NCI-H146 (cell line): ENCODE measurements at places on chromosomes 5 and 9.

DNA sequence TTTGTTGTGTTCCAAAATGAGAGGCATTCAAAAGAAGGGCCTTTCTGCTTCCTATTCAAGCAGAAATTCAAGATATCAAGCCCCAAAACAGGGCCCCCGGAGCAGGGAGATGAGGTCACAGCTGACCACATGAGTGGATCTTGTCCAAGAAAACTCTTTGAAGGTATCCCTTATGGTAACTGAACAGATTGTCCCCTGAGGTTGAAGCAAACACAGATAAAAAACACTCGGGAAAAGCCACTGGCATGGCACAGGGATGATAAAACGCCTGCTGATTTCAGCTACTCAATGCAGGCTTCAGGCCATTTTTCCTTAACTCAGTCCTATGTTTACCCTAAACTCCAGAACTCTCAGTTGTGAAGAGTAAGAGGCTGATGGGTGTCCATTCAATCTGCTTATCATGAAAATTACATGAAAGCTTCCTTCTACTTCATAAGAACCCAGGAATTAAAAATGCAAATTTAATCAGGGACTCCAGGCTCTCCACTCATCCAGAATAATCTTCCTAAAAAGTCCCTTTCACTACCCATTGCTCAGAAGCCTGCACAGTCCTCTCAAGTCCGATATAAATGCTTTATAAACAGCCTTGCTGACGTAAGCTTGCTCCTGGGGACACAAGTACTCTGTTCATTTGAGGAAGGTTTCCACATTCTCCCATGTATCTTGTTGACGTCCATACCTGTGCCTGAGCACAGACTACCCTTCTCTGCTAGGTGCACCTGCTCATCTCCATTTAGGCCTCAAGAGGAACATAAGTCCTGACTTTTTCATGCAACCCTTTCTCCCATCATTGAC lies 35.9 kb upstream of the SLC1A3 start:
- DNase-seq: no peak

DNA sequence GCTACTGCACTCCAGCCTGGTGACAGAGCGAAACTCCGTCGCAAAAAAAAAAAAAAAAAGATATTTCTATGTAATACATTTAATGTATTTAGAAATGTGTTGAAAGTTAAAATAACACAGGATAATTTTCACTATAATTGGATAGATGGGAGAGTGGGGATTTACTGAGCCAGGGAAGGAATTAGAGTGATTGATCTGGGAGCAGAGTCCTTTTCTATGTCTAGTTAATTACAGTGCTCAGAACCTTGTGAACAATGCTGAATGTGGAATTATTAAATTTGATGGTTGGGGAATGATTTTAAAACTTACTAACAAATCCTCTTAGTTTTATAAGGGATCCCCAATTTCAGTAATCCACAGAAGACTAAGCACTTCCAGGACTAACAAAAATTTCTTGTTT lies 239.7 kb downstream of the CSNK1G3 start:
- no peak for DNase-seq

GRCh38 chr5:163755505-163755904 lies 250.1 kb downstream of the MAT2B start:
- DNase-seq: no peak

GRCh38 chr5:107576736-107577393 lies 93.9 kb downstream of the EFNA5 start:
- peak; percentile 54 for DNase-seq

- no peak for DNase-seq
These were observed 41.1 kb downstream of the GCNT1 start for GRCh38 chr9:76500061-76500460.

- DNase-seq: no peak
These were observed 110.9 kb downstream of the COL23A1 start for GRCh38 chr5:178479261-178479660.

GRCh38 chr5:84370176-84370575 lies 14.5 kb downstream of the EDIL3 start:
- no peak for DNase-seq

DNA sequence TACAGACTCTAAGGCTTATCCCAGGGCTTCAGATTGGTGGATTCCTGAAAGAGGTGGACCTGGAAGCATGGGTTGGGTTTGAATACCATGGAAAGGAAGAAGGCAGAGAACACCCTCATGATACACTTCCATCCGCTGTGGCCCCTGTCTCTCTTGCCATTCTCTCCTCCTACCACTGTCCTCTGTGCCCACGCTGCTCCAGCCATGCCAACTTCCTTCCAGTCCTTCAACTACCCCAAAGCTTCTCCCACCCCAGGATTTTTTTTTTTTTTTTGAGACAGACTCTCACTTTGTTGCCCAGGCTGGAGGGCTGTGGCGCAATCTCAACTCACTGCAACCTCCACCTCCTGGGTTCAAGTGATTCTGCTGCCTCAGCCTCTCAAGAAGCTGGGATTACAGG lies 1.7 kb upstream of the SPARC start:
- DNase-seq: no peak

GRCh38 chr5:78845470-78845869 lies 139.6 kb downstream of the ARSB start:
- DNase-seq: no peak

- DNase-seq: no peak
These were observed 15.1 kb upstream of the ACSL6 start for GRCh38 chr5:132026516-132027008.

DNA sequence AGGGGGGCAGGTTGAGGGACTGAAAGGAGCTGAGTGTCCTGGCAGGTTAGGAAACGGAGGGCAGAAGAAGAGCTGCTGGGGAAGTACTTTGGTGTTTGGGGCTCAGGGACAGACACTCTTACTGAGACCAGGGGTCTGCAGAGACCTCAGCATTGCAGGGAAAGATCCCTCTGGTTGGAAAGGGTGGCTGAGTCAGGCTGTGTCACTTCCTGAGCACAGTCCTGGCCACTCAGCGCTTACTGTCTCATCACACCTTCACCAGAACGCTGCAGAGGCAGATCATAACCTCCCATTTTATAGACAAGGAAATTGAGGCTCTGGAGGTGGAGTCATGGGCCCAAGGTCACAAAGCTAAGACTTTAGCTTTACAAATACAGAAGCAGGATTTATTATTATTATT lies 54.3 kb downstream of the LMX1B start:
- no peak for DNase-seq

- DNase-seq: peak; percentile 38
These were observed 391 bp downstream of the RALGDS start for GRCh38 chr9:133120501-133121197.

DNA sequence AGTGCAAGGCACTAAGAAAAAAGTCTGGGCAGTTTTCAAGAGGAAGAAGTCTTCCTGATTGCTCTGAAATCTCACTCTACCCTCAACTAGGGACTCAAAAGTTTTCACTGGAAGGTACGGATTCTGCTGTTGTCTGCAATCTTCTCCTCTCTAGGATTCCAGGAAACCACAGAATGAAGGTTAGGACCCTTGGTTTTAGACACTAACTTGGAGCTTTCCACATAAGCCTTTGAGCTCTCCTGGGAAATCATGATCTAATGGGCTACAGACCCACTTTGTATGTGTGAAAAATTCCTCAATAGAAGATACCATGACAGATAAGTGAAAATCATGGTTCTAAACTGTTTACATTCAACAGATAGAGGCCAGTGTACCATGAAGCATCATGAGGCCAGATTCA lies 265.1 kb downstream of the PSAT1 start:
- no peak for DNase-seq

DNA sequence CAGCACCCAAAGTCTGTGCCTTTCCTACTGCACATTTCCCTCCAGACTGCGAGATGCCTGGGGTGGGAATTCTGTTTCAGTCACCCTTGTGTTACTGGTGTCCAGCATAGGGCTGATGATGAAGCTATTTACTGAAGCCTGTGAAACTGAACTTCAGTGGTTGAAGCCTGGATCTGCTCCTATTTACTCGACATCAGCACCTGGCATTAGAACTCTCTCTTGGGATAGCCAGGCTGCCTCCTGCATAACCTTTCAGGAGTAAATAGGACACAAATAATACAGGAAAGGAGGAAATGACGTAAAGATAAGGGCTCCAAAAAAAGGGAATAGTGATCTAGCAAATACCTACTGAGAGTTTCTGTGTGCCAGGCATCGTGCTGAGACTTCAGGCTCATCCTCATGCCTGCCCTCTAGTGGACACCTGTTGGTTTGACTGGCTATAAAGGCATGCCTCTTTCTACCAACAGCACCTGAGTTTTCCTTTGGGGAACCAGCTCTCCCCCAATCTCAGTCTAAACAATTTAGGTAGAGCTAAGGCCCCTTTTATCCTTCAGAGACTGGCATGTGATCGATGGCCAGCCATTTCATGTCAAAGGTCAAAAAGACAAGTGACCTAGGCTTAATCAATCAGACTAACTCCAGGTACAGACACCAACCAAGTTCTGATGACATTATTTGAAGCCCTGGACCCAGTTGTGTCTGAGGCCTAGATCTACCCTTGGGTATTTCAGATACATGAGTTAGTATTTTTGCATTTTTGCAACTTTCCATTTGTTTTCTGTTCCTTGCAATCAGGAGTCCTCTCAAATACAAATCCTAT lies 192.1 kb upstream of the TRIM32 start:
- DNase-seq: no peak

DNA sequence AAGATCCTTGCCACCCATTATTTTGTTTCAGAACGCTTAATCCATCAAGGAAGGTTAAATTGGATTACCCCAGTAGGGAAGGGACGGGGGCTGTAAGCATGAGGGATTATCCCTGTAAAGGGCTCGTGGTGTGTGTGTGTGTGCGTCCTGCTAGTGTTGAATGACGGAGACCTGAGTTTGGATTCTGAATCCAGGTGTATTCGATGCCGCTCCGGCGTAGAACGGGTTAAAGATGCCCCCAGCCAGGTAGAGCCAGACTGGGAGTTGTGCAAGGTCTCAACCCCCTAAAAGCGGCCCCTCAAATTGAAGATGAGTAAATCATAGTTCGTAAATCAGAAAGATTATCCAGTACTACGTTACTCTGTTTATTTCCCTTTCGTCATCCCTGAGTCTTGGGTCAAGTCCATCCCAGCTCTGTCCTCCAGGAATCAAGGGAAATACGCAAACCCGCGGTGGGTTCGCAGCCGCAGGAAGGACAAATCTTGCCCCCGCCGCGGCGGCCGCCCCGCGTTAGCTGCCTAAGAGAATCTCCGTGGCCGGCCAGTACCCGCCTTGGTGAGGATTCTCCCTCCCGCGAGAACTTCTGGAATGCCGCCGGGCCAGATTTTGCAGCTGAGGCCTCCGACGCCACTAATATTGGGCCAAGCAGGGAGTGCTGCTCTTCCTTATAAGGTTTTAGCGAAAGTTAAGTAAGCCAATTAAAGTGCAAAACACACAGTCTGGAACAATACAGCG lies 586 bp upstream of the MTAP start:
- DNase-seq: peak; percentile 86

DNA sequence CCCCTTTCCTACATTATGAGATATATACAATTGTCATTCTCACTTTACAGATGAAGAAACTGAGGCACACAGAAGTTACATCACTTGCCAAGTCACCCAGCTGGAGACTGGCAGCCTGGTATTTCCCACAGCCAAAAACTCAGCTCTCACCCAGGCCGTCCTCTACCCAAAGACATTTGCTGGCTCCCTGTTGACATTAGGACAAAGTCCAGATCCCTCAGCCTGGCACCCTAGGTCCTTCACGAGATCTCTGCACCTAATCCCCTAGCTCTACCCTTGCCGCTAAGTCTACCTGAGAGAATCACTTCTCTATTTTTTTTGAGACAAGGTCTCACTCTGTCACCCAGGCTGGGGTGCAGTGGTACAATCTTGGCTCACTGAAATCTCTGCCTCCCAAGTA lies 26.8 kb upstream of the LHX2 start:
- no peak for DNase-seq

- no peak for DNase-seq
These were observed 52.6 kb downstream of the SAR1B start for GRCh38 chr5:134580001-134580460.

GRCh38 chr5:6772886-6773285 lies 59.7 kb downstream of the TENT4A start:
- DNase-seq: peak; percentile 20

DNA sequence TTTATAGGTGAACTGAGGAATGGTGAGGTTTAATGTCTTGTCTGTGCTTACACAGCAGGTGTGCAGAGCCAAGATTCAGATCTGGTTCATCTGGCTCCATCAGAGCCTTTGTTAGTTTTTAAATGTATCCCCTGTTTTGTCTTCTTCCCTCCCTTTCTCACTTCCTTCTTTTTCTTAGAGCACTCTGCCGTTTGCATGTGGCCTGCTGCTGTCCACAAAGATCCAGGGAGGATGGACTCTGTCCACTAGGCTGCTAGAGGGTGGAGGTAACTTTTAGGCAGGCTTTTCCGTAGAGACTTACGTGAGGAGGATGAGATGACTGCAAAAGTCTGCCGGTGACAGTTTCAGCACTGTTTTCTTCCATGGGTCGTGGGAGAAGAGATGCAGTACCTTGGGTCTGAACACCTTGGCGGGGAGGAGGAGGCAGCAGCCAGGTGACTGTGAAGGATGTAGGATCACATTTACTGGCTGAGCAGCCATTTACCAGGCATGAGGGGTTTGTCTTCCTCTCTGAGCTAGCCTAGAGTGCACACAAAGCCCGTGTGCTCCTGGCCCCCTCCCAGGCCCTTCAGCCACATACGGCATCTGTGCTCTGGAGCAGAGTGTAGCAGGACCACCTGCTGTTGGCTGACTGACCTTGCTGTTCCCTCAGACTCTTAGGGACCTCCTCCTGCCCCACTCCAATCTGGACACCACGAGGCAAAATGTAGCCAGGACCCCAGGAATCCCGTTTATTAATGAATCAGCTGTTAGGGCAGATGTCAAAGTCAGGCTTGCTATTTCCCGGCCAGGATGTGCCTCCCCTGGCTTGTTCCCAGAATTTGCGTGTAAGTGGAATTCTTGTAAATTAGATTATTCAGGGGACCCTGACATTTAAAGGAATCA lies 1.8 kb downstream of the NTMT1 start:
- no peak for DNase-seq

GRCh38 chr9:135513351-135513846 lies 7.8 kb upstream of the LCN1 start:
- no peak for DNase-seq

- DNase-seq: no peak
These were observed 26.5 kb upstream of the ADRB2 start for GRCh38 chr5:148799737-148800527.

DNA sequence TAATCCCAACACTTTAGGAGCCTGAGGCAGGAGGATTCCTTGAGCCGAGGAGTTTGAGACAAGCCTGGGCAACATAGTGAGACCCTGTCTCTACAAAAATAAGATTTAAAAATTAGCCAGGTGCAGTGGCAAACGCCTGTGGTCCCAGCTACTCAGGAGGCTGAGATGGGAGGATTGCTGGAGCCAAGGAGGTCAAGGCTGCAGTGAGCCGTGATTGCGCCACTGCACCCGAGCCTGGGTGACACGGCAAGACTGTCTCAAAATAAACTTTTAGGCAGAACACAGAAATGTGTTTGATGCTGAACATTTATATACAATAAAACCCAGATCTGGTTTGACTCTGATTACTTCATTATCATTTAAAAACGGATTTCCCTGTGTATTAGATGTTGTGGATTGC lies 4.9 kb downstream of the ENTR1 start:
- no peak for DNase-seq

GRCh38 chr5:174317256-174317894 lies 271.9 kb downstream of the NSG2 start:
- DNase-seq: no peak
